ENCODE measurements at places on chromosomes 2 and 18.

GRCh38 chr2:237961637-237962036 is 5.2 kb upstream of the UBE2F start:
- no peak for DNase-seq

- no peak for DNase-seq
Observed at GRCh38 chr18:49481317-49481716, 5.7 kb downstream of the C18orf32 start.

GRCh38 chr2:103656558-103656957 is 894.7 kb downstream of the TMEM182 start:
- no peak for DNase-seq

GRCh38 chr2:240277073-240277806 is 136.8 kb upstream of the OTOS start:
- no peak for DNase-seq

DNA sequence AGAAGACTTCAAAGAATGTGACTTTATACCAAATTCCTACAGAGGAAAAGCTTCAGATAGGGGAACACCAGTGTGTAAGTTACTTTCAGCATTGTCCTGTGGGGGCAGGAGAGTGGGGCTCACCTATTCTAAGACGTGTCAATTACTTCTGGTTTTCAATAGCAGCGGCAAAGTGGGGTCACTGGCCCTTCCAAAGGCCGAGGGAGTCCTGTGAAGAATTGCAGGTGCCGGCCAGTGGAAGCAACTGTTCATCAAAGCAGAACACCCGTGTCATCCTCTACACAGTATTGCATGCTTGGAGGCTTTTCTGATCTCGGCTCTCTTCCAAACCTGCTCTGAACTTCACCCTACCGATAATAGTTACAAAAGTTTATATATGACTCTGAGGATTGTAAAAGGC is 1176.5 kb upstream of the TMEFF2 start:
- no peak for DNase-seq

GRCh38 chr2:99512181-99512591 is 22.4 kb upstream of the REV1 start:
- no peak for DNase-seq

DNA sequence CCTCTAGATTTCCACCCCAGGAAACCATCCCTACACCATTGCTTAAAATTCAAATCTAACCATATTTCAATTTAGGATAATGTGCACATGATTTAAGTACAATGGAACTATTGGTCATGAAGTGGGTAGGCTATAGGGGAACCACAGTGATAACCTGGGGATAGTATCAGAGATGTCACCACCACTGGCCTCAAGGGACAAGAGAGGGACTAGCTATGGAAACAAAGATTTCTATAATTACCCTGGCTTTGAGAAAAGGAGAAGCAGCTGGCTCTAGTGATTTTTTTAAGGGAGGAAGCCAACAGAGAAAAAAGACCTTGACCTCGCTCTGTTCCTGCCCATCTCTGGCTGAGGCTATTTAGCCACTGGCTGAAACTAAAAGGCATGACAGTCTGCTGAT is 132.0 kb downstream of the MEP1B start:
- DNase-seq = no peak

DNA sequence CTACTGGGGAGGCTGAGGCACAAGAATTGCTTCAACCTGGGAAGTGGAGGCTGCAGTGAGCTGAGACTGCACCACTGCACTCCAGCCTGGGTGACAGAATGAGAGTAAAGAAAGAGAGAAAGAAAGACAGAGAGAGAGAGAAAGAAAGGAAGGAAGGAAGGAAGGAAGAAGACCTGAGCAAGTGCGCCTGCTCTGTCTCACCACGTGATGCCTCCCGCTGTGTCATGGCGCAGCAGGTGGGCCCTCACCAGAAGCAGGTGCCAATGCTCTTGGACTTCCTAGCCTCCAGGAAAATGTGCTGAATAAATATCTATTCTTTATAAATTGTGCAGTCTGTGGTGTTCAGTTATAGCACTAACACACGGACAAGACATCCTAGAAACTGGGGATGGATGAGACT is 270.0 kb downstream of the CYP26B1 start:
- DNase-seq = no peak

DNA sequence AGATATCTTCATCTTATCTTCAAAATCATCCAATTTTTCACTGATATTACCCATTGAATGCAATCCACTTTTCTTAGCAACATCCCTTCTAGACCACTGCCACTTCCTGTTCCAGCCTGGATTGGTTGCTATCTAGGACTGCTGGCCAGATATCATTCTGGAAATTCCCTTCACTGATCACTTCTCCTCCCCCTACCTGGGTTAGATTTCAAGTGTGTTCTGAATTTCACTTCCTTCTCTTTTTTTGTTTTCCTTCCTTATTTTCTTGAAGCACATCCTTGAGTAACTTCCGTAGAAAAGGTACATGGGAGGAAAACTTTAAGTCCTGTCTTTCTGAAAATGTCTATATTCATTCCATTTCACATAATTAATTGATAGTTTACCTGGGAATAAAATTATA is 82.0 kb upstream of the IL1R2 start:
- no peak for DNase-seq

DNA sequence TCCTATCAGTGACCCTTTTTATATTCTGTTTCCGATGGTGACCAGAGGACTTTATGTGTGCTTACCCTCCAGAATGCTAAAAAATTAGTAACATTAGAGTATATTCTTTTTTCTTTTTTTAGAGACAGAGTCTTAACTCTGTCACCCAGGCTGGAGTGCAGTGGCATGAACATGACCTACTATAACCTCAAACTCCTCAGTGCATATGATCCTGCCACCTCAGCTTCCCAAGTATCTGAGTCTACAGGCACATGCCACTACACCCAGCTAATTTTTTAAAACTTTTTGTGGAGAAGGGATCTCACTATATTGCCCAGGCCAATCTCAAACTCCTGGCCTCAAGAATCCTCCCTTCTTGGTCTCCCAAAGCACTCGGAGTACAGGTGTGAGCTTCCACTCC is 74.6 kb downstream of the MALT1 start:
- no peak for DNase-seq

GRCh38 chr18:33863912-33864311 is 285.9 kb downstream of the ASXL3 start:
- no peak for DNase-seq

GRCh38 chr2:97651114-97651513 is 5.3 kb downstream of the COX5B start:
- no peak for DNase-seq

GRCh38 chr2:7045601-7046590 is 128.7 kb downstream of the RNF144A start:
- no peak for DNase-seq

GRCh38 chr2:66581339-66582103 is 146.6 kb downstream of the MEIS1 start:
- no peak for DNase-seq

GRCh38 chr2:220708366-220708765 is 863.7 kb downstream of the EPHA4 start:
- no peak for DNase-seq

DNA sequence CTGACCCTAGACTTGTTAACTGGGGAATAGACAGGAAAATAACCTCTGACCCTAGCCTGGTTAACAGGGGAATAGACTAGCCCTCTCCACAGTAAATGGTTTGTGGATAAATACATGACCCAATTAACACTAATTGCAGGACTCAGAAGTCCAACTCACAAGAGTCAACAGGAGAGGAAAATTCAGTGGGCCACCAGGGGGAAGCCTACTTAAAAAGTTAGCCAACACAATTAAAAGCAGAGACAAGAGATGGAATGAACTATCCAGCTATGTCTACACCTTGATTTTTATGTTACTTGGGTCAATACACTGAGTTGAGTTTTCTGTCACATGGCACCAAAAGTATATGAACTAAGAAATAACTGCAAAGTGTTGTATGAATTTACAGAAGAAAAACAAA is 158.8 kb upstream of the SLC39A10 start:
- peak; percentile 35 for DNase-seq

DNA sequence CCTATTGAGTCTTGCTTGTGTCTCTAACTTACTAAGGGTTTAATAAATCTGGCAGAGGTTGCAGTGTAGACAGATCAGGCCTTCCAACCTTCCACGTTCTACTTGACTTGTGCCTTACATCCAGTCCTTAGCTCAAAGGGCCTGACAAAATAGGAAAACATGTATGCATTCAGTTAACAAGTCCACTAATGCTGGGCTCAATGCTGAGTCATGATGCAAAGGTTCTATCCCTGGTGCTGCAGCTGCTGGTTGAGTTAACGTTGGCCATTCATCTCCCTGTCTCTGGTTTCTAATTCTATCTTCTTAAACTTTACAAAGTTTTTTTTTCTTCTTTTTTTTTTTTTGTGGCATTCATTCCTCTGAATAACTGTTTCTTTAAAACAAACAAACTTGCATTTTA is 46.3 kb upstream of the ITGB6 start:
- DNase-seq = no peak

- DNase-seq = no peak
Observed at GRCh38 chr2:15810477-15811150, 129.7 kb upstream of the MYCN start.

- no peak for DNase-seq
Observed at GRCh38 chr2:187482796-187483195, 34.7 kb upstream of the CALCRL start.

DNA sequence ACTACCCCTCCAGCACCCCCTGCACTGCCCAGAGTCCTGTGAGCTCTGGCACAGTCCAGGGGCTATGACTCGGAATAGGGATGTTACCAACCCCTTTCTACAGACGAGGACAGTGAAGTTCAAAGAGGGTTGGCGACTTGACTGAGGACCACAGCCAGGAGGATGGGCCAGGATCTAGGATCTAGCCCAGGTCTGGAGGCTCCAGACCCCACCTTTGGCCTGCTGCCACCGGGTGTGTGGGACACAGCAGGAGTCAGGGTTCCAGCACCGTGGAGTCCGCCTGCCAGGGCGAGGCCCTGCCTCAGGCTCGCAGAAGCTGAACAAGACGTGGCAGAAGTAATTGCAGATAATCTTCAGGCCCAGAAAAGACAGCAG is 37.9 kb upstream of the GPC1 start:
- DNase-seq = no peak

DNA sequence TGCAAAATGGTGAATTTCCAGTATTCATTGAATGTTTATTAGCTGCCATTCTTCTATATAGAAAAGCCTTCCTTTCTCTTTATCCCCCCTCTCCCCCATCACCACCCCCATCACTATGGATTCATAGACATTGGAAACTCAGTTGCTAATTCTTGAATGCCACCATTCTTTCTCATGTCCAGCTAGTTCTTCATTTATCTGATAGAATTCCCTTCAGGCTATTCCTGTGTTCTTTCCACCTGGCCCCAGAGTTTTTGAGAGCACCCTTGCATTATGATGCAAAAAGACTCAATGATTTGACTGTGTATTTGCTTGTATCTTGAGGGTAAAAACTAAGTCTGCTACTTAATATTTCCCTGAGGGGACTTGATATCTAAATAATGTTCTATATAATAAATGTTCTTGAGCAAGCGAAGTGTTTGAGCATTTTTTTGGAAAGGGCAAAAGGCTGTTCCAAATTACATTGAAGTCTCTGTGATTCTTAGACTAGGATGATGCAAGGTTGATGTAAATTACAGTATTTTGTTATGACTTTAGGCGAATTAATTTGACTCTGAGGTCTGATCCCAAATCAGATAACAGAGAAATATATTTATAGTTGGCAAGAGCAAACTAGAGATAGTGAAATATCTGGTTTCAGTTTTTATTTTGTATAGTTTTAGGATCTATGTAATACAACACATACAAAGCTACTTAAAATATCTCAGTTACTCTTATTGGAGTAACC is 18.8 kb upstream of the SOS1 start:
- no peak for DNase-seq

DNA sequence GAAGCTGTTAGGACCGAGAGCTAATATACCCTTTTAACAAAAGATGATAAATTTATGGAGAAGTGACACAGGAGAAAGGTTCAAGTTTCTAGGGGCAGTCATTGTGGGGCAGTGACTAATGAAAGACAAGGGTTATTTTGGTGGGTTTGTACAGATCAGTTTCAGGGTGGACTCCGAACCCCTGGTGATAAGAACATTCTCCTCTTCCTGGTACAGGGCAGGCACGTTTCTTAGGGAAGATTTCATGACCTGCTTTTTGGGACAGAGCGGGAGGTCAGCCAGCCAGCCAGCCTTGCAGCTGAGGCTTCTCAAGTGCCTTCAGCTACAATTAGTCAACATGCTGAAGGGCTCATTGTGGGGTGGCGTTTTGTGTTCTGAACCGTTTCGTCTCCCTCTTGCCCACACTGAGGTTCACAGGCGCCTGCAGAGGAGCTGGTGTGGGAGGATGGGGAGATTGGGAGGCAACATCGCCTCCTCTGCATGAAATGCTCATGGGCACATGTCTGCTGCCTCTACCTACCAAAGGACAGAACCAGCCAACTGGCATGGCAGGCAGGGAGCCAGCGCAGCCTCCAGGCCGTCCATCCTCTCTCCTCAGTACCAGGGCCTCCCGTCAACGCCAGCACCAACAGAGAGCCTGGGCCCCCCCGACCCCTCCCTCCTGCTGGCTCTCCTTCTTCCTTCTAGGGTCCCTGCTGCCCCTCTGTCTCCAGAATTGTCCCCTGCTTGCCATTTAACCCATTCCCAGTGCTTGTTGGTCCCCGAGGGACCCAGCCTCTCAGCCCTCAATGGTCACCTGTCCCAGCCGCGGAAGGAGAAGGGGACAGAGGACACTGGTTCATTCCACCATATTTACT is 9.6 kb downstream of the CHMP1B start:
- DNase-seq = no peak

GRCh38 chr2:109419171-109419756 is 194.5 kb downstream of the SEPTIN10 start:
- DNase-seq = no peak

GRCh38 chr2:224405841-224406370 is 4.0 kb upstream of the FAM124B start:
- no peak for DNase-seq

- no peak for DNase-seq
Observed at GRCh38 chr2:167127135-167127534, 238.9 kb downstream of the XIRP2 start.

DNA sequence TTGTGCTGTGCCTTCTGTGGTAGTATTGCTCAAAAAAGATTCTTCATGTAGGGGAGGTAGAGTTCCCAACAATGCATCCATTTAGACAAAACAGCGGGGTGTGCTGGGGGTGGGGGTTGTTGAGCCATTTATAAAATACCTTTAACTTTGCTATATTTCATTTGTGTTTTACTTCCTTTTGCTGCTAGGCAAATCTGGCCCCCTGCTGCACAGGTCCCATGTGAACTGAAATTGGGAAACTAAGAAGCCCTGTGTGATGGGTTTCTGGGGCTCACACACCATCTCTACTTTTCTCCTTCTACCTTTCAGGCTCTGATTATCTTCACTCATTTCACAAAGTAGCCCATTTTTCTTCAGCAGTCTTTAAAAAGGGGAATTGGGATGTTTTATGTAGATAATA is 52.7 kb upstream of the ITGA4 start:
- DNase-seq = no peak

GRCh38 chr2:4518596-4518995 is 815.2 kb downstream of the DCDC2C start:
- DNase-seq = no peak

GRCh38 chr2:197803033-197803444 is 1.4 kb upstream of the PLCL1 start:
- DNase-seq = no peak

- DNase-seq = no peak
Observed at GRCh38 chr18:34583895-34584294, 126.2 kb upstream of the DTNA start.

GRCh38 chr18:22399949-22400348 is 17.8 kb downstream of the CTAGE1 start:
- no peak for DNase-seq

All from activated T-helper 9 cell treated with anti-CD3 and anti-CD28 coated beads, Interleukin-2, amount 50 U/mL, for 16 hours (primary cell).